Natural killer cell (primary cell): ENCODE measurements at places on chromosomes 11 and 22. TPM values are rescaled to one million over a fixed set of nuclear protein-coding genes. Genes with fewer than 3 reads are reported as not detected.

Gene POLD3
- total RNA-seq: 9.4 TPM

Gene UEVLD
- 15.6 TPM for total RNA-seq

Gene BIRC2
- total RNA-seq: 111 TPM

DNA sequence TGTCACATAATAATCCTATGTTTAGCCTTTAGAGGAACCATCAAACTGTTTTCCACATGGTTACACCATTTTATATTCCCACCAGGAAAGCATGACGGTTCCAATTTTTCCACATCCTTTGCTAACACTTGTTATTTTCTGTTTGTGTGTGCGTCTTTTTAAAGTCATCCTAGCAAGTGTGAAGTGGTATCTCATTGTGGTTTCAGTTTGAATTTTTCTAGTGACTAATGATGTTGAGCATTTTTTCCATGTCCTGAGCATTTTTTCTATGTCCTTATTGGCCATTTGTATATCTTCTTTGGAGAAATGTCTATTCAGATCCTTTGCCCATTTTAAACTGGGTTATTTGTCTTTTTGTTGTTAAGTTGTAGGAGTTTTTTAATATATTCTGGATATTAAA is 53.7 kb upstream of the DEPDC7 start:
- no peak for DNase-seq

DNA sequence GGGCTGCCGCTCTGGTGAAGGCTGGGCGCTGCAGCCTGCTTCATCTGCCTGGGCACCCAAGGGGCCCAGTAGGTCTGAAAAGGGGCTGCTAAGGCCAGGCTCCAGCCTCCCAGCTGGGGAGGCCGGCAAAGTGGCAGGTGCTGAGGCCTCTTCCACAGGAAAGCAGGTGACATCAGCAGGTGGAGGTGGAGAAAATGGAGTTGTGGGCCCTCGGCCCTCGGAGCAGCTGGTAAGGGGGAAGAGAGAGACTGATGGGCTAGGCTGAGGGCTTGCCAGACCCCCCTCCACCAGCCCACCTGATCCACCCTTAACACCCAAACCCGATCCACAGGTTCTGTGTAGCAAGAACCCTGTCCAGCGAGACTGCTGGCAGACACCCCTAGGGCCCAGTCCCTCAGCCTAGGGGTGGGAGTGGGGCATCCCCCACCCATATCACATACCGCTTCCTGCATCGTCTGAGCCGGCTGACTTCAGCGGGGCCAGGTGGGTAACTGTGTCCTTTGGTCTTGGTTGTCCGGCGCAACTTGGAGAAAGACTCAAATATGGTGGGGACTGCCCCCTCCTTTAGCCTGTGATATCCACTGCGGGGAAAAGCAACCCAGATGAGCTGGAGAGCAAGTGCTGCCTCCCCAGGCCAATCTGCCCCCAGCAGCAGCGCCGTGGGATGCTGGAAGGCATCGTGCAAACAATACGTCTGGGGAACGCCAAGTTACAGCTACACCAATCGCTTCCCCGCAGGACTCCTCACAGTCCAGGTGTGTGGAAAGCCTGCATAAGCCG is 1.5 kb downstream of the THAP7 start:
- no peak for DNase-seq

DNA sequence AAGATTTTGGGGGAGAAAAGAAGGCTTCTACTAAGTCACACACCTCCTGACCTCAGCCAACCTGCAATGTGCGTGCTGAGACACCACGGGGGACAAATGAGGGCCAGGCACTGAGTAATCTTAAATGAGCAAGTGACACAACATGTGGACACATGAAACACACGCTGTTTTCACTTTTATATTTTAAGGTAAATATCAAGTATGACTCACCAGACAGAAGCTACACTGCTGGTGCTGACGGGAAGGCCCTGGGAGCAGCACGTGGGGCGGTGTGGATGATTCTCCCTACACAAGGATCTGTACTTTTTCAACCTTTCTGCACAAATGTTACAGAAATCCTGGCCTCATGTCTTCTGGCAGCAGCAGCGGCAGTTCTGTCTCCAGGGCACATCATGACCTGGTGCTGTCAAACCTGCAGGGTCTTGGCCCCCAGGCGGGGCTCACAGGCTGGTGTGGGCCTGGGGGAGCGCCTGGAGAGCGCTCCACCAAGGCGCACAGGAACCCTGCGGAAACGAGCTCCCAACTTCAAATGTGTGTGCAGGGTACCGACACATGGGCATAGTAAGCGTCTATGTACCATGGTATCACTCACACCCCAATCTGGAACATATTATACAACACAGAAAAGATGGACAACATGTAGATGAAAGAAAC is 61.7 kb downstream of the DGCR2 start:
- no peak for DNase-seq

DNA sequence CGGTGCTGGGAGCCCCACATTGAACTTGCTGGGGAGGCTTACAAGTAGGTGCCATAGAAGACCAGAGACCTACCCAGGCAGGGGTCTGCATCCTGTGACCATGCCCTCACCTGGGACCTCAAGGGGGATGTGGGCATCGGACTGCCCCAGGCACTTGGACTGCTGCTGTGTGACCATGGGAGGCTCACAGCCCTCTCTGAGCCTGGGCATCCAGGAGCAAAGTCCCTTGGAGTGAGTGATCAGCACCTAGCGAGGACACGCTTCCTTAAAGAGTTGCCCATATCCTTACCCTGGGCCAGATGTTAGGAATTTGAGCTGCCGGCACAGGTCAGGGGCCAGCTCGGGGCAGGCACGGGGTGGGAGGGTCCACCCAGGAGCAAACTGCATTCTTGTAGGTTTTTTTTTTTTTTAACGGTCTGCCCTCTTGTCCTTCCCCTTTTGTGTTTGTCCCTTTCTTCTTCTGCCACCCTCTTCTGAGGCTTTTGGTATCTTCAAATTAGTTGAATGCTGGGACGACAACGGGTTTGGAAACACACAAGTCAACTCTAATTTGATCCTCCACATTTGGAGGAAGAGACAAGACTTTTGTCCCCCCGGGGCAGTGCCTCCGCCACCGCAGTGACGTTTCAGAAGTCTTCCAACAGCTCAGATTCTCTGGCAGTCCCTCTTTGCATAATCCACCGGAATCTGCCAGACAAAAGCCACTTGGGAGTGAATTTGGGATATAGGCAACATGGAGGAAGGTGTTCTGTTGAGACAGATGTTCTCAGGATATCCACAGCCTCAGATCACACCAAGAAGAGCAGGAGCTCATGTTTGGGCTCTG is 46.1 kb upstream of the LINC01488 start:
- DNase-seq: no peak

- DNase-seq: no peak
Measured at GRCh38 chr11:114307524-114308203, 11.5 kb downstream of the NNMT start.

GRCh38 chr11:128323381-128323780 is 264.0 kb downstream of the ETS1 start:
- no peak for DNase-seq

GRCh38 chr22:43637275-43638260 is 174.5 kb downstream of the EFCAB6 start:
- DNase-seq: no peak

GRCh38 chr22:25057013-25057881 is 104.7 kb downstream of the KIAA1671 start:
- peak; percentile 77 for DNase-seq

DNA sequence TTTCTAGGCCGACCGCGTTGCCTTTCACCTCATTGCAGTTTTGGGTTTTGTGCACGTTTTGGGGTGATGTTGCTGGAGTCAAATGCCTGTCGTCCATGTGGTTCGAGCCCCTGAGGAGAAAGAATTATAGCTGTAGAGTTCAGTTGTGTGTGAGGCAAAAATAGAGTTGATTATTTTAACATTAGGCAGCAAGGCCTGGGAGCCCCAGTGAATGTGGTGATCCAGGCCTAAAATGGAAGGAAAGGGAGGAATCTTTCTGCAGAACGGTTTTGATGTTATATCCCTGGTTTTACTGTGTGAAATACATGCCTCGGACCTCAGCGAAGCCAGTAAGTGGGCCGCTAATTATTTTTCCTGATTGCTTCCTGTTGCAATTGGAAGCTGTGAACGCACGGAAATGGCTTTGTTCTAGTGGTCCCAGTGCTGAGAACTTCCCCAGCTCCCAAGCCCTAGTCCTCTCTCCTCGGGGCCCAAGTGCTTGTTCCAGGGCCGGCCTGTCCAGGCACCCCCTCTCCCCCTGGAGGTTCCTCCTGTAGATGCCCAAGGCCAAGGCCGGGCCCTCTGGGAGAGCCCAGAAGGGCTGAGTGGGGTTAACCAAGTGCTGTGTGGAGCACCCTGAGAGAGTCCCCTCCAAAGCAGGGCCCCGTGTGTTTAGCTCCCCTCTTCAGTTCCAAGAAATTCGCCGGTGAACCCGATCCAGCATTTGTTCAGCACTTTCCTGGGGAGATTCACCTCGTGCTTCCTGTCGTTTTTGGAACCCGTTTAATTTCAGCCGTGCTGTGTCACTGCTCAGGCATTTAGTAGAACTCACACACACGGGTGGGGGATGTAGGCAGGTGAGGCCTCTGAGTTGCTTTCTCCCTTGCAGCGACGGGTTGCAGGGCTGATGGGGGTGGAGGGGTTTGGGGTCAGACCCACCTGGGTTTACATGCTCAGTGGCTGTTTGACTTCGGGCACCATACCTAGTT is 2.1 kb downstream of the LRP5 start:
- DNase-seq: no peak

DNA sequence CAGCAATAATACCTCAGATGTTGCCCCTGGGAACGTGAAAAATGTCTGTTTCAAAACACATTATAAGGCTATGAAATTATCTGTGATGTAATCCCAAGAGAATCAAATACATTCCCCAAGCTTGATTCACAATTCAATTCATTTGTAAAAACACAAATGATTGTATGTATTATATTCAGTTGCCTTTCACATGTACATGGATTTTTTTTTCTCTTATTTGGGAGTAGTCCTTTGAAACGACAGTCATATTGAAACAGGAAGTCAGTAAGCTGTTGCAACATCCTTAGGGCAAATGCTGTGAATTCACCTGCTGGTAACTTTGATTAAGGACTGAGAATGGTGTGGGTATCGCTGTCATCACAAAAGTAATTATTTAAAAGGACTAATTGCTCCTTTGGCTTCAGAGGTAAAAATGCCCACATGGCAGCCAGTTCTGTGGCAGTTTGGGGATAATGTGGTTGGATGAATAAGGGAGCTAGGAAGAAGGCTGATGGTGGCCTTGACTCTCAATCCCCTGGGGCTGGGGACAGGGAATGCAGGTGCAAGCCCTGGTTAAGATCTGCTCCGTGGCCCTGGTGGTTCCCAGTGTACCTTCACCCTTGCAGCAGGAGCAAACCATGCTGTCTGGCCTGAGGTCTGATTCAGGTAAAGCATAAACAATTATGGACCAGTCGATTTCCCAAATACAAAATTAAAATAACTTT is 13.2 kb downstream of the EHF start:
- no peak for DNase-seq

GRCh38 chr11:63682066-63683021 is 1.0 kb downstream of the RTN3 start:
- DNase-seq: peak; percentile 27

DNA sequence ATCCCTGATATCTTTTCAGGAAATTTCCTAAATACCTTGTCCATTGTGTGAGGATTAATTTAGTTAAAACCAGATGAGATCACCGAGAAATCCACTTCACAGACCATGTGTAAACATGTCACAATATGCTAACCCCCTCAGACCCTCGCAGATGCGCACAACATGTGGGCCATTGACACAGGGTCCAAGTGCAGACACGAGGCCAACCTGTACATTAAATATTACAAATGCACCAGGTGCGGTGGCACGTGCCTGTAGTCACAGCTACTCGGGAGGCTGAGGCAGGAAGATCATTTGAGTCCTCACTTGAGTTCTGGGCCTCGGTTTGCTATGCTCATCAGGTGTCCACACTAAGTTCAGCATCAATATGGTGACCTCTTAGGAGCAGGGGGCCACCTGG is 9.9 kb upstream of the TMPRSS4 start:
- DNase-seq: no peak

DNA sequence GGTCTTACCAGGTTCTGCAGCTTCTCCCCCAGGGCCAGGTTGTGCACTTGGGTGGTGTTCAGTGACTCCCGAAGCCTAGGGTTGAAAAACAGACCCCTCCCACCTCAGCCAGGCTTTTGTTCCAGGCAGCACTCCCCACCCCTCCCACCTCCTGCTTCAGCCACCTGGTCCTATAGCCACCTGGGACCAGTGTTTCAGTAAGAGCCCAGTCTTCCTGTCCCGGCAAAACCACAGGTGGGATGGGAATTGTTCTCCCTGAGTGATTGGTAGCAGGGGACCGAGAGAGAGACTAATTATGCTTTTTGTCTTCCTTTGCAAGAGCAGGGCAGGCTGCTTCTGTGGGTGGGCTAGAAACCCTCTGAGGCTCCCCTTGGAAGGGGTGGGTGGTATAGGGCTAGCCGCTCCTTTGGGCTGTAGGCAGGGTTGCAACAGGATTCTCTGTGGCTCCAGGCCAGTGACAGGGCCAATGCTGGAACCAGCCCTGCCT is 8.5 kb upstream of the NAALADL1 start:
- DNase-seq: no peak

- no peak for DNase-seq
Measured at GRCh38 chr11:66593303-66593635, 284 bp downstream of the CCS start.
